ENCODE measurements at places on chromosomes 2 and 18.
A peak's percentile ranks its signal among the peaks of the same experiment; 100 is the strongest.

DNA sequence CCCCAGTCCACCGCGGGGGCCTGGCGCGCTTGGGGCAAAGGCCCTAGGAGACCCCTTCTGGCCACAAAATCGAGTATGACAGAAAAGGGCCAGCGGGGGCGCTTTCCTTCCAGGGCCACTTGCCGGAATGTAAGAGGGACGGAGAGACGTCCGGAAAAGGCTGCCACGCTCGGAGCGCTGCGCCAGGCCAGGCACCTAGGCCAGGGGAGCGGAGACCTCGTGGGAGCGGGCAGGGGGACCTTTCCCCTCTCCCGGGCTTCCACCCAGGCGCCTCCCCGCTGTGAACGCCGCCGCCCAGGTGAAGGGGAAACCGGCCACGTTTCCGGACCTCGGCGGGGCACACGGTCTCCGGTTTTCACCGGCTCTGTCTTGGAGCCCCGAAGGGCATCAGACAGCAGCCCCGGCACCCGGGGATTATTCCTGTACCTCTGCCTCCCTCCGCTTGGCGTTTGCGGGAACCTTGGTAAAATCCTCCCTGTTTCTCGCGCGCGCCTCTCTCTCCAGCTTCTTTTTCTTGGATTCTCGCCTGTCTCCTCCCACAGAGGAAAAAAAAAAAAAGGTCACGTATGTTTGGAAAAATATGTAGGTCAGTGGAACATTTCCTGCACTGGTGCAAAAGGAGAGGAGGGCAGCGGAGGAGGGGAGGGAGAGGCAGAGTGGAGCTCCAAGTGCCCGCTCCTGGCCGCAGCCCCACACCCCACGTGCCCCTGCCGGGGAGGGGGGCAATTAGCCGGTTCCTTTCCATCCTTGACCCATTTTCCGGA, 1.2 kb upstream of the NPAS2 start:
- DNase-seq, result peak; percentile 11

- DNase-seq, result no peak
These were observed 548.5 kb upstream of the ID2 start for GRCh38 chr2:8133363-8133762.

DNA sequence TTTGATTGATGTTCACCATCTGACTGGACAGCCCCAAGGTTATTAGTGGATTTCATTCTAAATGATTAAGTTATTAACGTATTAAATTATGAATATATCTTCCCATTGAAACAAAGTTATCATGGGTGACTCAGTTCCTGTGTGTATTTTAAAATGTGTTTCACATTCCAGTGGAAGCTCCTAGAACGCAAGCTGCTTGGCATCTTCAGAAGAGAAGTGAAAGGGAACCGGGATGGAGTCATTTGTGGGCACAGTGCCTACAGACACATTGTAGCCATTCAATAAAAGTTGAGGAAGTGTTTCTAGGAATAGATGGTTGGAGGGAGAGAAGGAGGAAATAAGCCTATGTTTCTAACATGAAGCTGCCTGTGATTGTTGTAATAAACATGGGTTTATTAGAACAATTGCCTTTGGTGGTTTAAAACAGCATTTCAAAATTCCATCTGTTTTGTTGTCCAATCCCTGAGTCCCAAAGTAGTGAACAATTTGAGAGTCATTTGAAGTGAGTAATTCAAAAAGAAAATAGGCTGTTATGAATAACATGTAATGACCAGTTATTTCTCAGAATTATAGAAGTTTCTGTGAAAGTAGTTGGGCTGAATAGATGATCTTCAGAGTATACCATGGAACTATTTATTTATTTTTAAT, 143.5 kb downstream of the PKP4 start:
- DNase-seq, result no peak

DNA sequence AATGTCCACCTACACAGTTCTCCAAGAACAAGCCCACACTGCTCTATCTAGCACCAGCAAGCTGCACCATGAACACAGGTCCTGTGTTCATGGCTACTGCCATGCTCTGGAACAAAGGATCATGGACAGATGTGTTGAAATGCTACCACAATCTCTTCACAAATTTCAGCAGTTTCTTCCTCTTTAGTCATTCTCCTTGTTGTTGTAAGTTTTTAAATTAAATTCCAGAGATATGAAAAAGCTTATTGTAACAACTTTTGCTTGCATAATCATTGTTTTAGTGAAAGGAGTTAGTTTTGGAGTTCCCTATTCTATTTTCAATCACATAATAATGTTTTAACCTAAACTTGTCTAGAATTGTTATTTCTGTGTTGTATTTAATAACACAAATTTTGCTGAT, 17.2 kb upstream of the NAPG start:
- no peak for DNase-seq

GRCh38 chr2:29013057-29013780, 32.1 kb downstream of the TOGARAM2 start:
- no peak for DNase-seq

- DNase-seq, result no peak
These were observed 1.8 kb upstream of the HJURP start for GRCh38 chr2:233856184-233856583.

DNA sequence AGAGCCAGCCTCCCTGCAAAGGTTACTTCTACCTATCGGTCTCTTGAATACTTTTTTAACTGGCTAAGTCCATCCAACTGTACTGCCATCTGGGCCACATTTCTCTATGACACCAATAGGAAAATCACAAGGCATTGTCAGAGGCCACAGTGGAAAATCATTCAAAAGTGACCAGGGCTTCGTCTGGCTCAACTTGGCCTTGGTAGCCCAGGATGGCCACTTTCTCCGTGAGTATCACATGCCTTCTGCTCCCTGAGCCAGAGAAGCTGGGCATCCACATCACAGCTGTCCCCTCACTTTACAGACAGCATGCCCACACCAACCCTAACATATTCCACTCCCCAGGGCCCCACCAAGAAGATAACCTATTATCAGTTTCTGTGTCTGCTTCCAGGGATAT, 5.8 kb downstream of the CIB4 start:
- no peak for DNase-seq

DNA sequence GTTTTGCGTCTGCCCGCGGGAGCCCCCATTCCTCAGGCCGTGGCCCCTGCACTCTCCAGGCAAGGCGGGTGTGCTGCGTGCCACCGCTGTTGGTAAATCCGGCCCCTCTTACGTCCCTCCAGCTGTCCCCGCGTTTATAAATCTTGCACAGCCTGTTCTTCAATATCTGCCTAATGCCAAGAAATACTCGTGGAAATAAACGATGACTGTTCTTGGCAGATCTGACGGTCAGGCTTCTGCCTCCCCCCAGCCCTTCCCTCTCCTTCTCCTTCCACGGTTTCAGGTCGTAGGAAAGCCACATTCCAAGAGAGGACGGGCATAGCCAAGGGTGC, 20.5 kb downstream of the ODC1 start:
- DNase-seq, result no peak

DNA sequence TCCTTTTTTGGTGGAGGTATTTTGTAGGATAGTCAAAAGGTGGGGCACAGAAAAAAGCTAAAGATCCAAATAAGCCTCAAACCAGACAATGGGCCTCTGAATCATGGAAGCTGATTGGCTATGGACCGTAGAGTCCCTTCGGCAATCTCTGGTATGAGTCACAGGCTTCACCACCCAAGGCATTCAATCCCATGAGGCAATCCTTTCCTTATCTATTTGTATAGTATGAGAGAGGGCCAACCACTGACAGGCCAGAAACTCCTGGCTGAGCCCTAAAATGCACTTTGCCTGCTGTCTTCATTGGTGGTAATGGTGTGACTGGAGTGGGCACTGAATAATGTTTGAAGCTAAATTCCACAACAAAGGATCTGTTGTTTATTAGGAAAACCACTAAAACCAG, 38.7 kb upstream of the MEX3C start:
- DNase-seq, result no peak

DNA sequence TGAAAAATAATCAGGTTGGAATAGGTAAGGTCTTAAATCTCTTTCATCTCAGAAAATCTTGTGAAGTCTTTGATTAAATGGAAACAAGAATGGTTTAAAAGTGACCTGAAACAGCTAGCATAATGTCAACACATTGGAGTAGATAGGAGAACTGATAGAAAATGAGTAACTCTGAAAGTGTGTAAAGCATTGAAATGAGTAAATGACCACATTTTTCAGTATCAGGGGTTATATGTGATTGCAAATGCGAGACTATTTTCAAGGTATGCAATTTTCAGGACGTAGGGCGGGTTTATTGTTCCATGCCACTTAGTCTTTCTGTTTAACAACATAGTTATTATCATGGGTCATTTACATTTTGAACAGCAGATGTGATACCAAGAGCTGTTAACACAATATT, 1383.2 kb downstream of the LRP1B start:
- no peak for DNase-seq

DNA sequence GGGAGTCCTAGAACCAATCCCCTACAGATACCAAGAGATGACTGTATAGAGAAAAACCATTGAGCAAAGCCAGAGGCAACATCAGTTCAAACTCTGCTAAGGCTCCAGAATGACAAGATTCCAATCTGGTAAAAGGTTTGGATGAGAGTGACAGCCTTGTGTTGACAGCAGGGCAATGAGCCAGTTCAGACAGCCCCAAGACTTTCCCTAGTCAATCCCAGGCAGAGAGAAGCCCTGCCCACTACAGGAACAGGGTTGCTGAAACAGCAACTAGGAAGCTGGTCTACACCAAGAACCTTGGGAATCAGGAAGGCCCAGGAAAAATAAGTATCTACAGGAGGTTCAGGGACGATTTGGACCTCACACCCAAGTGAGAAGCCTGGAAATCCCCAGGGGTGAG, 3.3 kb downstream of the PSTPIP2 start:
- DNase-seq, result no peak

GRCh38 chr2:216345846-216346245, 26.4 kb downstream of the MARCHF4 start:
- DNase-seq, result no peak

- DNase-seq, result no peak
These were observed 13.2 kb downstream of the ARL4C start for GRCh38 chr2:234483568-234484251.

- DNase-seq, result no peak
These were observed 3.8 kb downstream of the LIPG start for GRCh38 chr18:49565612-49566011.

Data from SK-N-DZ (cell line).